KG1 (cell line): ENCODE measurements at places on chromosomes 5 and 9.

GRCh38 chr5:31382051-31382878 lies 149.6 kb downstream of the DROSHA start:
- no peak for DNase-seq

DNA sequence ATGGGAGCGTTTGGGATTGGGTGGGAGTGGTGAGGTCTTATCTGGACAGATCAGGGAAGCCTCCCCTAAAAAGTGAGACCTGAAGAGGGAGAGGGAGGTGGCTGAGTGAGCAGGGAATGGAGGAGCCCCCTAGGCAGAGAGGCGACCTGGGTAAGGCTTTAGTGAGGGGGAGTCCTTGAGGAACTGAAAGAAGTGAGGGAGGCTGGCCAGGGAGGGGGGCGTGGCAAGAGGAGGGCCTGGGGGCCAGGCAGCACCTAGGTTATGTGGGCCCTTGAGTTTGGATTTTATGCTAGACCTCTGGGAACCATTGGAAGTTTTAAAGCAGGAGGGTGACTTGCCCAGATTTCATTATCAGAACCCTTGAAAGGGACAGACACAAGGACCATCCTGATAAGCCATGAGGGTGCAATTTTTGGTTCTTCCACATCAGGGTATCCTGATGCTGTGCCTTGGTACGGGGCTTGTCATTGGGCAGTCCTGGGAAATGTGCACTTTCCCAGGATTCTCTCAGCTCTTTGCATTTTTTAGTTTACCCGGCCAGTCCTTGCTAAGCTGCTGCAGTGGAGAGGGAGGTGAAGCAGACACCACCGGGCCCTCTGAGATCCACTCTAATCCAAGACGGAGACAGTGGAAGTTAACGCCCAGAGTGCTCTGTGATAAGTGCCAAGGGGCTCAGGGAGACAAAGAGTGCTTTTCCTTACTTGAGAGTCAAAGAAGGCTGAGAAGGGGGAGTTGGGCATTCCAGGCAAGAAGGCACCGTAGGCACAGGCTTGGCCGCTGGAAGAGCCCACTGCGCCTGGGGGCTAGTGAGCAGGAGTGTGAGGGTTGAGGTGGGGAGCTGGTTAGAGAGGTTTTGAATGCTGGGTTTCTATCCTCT lies 16.1 kb downstream of the GSN start:
- DNase-seq = no peak

GRCh38 chr9:134949681-134950385 lies 32.1 kb upstream of the FCN1 start:
- no peak for DNase-seq

DNA sequence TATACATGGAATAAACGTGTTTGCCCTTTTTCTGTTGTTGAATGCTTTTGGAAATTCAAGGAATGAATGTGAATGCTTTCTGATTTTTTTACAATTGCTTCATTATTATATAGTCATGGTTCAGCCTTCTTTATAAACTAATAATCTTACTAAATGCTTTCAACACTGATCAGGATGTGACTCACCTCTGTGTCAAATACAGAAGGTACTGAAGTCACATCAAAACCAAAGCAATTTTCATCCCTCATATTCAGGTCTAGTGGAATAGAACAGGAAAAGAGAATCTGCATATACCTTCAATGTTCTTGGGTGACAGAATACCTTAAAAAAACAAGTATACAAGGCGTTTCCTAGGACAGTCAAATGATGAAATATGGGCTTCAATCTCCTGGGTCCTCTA lies 170.7 kb downstream of the PDE4D start:
- DNase-seq = no peak

- no peak for DNase-seq
These were observed 26.4 kb downstream of the DAPK1 start for GRCh38 chr9:87524061-87524460.

GRCh38 chr9:135910216-135910615 lies 2.9 kb upstream of the CAMSAP1 start:
- no peak for DNase-seq

DNA sequence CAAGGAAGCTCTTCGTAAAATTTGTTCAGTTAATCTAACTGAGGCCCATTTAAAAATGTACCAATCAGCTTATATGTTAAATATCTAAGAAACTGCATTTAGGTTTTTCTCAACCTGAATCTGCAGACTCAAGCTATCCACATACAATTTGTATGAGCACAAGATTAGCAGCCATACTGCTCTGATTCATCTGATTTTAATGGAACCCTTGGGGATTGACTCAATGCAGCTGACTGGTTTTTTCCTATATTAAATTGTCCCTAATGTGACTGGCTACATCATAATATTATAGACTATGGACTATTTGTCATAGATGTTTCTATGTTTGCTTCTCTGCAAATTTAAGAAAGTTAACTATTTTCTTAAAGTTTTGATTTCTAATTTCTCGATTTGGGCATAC lies 451.0 kb upstream of the TUSC1 start:
- no peak for DNase-seq

DNA sequence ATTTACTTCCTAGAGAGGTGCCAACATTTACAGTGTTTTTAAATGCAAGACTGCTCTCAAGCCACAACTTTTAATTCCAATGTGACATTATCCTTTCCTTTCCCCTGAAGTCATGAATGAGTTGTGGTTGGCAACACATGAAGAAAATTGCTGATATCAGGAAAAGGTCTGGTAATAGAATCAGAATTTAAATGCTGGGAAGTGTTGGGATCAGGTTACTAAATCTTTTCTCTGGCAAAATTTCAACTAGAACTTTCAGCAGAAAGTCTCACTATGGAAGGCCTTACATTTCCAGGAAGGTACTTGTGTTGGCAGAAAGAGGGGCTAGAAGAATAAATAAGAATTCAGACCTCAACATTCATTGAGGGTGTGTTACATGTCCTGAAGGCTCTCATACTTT lies 10.6 kb upstream of the SLC44A1 start:
- DNase-seq = no peak

DNA sequence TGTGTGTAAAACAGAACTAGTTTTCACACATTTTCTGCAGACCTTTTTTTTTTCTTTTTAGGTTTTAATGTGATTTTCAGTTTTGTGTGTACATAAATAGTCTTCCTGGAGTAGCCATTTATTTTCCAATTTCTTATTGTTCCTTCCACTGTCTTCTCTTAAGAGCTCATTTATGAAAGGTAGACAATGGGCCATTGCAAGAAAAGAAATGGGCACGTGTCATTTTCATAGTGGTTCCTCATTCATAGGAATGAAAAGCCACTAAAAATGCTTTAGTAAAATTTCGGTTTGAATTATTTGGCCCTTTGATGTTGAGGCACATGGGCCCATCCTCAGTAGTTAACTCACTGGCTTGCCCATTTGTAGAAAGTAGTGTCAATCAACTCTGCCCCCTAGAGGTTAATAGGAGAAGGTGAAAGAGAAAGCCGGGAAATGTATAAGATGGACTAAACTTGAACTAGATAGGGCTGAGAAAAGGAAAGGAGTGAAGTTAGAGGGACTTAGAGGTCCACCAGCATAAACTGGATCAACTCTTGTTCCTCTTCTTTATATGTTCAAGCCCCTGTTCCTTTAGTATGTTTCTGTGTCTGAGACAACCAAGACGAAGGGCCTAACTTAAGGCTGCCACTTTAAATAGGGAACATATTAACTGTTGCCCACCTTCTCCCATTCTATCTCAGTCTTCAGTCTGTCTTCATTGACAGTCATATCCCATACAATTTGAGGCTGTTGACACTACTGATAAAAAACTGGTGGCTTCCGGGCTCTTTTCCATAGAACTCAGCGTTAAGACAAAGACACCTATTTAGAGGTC lies 72.6 kb downstream of the SMARCA2 start:
- peak; percentile 44 for DNase-seq

- no peak for DNase-seq
These were observed 65.9 kb downstream of the SHOC1 start for GRCh38 chr9:111728617-111729366.

- DNase-seq = no peak
These were observed 227.3 kb upstream of the DAB2 start for GRCh38 chr5:39652036-39652435.

- no peak for DNase-seq
These were observed 859.2 kb upstream of the SEMA6A start for GRCh38 chr5:117433818-117434217.

DNA sequence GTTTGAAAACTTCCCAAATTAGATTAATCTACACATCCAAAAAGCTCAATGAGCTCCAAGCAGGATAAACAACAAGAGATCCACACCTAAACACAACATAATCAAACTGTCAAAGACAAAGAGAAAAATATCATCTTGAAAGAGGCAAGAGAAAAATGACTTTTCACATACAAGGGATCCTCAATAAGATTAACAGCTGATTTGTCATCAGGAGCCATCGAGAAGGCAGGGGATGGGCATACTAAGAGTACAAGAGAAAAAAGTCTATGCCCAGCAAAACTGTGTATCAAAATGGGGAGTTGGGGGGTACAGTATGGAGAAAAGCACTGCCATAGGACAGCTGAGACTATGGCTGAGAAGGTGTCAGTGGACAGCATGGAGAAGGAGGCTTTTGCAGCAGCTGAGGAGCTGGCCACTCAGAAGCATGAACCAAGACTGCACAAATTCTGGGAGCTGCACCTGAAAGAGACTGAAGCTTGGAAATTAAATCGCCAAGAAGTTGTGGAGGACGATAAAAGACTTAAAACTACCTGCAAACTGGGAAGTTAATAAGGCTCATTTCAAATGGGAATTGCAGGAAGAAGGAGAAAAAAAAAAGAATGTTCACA lies 20.9 kb downstream of the DNAJB5 start:
- no peak for DNase-seq

DNA sequence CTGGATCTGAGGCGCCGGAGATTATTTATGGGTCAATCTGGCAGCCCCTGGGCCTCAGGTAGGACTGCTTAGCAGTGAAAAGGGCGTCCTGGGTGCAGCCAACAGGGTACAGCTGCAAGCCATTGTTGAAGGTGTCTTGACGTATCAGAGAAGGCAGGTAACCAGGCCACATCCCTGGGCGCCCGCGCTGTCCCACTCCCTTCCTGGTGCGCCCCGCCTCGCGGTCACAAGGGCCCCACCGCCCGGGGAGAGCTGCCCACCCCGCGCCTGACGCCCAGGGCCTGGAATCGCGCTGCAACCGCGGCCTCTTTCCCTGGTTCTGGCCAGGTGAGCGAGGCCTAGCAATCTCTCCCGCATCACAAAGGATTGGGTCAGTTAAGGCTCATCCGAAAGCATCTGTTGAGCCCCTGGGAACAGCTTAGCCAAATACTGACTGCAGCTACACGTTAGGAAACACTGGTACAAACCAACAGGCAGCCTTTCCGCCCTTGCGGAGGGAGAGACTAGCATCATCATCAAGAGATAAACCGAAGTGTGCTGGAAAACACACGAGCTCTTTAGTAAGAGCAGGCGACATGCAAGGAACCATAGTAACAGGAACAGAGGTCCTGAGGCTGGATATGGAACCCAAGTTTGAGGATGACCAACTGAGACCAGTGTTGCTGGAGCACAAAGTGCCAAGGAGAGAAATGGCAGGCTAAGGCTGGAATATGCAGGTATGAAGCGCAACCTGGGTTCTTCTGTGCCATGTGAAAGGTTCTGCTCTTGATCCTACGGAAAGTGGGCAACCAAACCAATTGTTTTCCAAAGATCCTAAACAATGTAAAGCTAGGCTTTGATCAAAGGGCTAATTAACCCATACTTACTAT lies 3.6 kb downstream of the RPS23 start:
- no peak for DNase-seq

DNA sequence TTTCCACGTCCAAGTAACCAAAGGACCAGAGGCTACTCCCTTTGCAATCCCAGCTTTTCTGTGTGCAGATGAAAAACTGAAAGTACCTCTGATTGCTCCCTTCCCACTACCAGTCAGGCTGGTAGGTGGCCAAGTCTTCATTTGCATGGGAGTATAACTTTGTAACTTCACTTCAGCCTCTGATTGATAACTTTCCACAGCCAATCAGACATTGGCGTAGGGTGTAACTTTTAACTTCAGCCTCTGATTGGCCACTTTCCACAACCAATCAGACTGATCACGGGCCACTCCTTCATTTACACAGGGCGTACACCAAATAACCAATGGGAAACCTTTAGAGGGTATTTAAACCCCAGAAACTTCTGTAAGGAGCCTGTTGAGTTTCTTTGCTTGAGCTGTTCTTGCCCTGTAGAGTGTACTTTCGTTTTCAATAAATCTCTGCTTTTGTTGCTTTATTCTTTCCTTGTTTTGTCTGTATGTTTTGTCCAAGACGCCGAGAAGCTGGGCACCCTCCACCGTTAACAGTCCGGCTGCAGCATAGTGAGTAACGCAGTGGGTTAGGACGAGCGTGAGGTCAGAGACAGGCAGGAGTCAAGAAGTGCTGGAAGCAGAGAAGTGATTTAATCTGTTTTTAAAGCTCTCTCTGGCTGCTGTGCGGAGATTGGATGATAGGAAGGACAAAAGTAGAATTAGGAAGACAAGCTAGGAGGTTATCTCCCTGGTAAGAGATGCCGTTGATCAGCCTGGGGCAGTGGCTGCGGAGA lies 3.5 kb upstream of the EXOSC2 start:
- DNase-seq = no peak

- DNase-seq = peak; percentile 82
These were observed at the start of gene ATOSB for GRCh38 chr9:35115680-35116538. ATOSB (minus strand) TSS chr9:35115862; CDS start chr9:35108274, 7,588 bp downstream.

- no peak for DNase-seq
These were observed 341.1 kb downstream of the ASTN2 start for GRCh38 chr9:117073539-117074341.

- no peak for DNase-seq
These were observed 12.0 kb upstream of the TOR2A start for GRCh38 chr9:127746959-127747569.

DNA sequence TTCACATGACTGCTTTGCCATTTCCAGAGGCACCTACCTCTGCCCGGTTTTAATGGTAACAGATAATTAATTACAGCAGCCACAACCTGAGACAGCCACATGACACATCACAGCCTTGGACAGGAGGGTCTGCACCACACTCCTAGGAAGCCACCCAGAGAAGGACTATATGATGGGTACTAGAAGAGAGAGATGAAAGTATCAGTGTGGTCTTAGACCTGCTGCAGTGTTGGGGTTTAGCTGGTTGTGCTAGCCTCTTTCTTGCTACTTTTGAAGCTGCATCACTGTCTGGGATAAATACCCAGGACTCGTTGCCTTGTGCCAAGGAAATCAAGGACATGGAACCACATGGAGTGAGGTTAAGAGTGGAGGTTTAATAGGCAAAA lies 266.4 kb downstream of the ICE1 start:
- DNase-seq = no peak

GRCh38 chr9:76603448-76603895 lies 144.5 kb downstream of the GCNT1 start:
- no peak for DNase-seq
